ENCODE measurements at places on chromosomes 2 and 18.

DNA sequence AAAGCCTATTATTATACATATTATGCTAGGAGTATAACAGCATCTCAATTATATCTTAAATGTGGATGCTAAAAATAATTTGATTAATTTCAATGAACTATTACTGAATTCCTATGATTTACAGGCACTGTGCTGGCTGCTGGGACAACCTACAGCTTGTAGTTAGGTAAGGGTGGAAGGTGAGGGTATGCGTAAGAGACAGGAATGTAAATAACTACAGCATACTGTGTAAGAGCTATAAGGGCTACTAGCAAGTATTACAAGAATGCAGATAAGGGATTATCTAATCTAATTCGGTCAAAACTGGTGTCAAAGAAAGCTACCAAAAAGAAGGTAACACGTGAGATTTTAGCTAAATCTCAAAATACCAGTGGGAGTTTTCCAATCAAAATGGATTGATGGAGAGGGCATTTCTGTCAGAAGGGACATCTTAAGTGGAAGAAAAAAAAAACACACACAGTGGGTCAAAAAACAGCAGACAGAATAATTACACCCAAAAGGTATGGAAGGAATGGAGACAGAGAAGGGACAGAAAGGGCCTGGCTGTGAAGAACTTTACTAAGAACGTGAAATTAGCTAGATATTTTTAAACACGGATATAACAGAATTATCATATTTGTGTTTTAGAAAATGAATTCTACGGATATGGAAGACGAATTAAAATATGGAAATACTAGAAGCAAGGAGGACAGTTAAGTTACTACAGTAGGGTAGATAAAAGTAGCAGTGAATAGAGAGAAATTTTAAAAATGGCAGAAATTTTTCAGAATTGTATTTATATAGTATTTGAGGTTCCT, 47.1 kb downstream of the STRN start:
- DNase-seq = no peak

- no peak for DNase-seq
Measured at GRCh38 chr2:202877699-202878098, 6.1 kb upstream of the ICA1L start.

- no peak for DNase-seq
Measured at GRCh38 chr18:31255953-31256352, 62.0 kb upstream of the DSG1 start.

DNA sequence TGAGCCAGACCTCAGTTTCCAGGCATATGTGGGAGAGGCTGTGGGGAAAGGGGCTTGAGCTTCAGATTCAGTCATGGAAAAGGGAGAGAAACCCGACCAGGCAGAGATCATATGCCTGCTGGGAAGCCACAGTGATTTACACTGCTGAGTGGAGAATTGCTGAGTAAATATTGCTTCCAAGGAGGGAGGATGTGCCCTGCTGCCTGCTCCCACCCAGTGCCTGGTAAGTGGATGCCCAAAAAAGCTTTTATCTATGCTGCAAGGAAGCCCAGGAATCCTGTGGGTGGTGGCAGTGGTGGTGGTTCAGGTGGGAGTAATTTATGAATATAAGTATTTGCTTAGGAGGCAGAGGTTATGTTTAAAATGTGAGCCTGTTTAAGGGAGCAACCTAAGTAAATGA, 39.5 kb downstream of the INO80C start:
- DNase-seq = no peak

DNA sequence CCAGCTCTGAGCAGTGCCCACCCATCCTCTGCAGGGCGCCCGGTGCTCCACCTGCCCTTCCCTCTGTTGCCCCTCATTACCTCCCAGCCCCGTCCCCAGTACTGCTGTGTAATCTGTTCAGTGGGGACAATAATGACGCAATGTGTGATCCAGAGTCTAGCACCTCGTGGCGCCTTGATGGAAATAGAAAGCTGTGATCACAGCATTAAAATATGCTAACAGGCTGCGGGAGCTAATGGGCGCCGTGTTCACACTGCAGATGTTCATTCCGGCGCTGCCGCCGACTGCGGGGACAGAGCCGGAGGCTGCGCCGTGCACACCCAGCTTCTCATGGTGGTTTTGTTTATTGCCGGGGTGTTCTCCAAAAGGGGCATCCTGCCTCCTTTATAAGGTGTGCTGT, 235.2 kb downstream of the LDLRAD4 start:
- DNase-seq = no peak

- no peak for DNase-seq
Measured at GRCh38 chr2:172280571-172281361, 146.6 kb upstream of the ITGA6 start.

GRCh38 chr18:22921772-22922171, 11.4 kb upstream of the RBBP8 start:
- no peak for DNase-seq

GRCh38 chr2:26588576-26588975, 52.6 kb downstream of the CIB4 start:
- no peak for DNase-seq

All from NT2/D1 (cell line).